ENCODE measurements at places on chromosomes 12 and 14.

- DNase-seq = no peak
These were observed 18.5 kb downstream of the TESC start for GRCh38 chr12:117080661-117081144.

- DNase-seq = no peak
These were observed 2.0 kb upstream of the EMP1 start for GRCh38 chr12:13194401-13195110.

DNA sequence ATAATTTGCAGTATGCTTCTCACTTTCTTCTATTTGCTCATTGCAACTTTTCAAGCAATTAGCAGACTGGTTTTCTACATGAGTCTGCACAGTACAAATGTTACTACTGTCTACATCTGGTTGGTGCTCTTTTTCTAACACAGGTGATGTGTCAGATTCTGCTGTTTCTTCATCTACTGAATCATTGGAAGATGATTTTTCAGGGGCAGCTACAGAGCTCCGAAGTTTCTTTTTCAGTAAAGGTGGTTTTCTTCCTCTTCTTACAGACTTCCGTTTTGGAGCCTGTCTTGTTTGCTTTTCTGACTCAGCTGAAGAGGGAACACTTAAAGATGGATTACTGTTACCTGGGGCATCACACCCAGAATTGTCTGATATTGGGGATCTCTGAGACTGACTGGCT lies 62.1 kb downstream of the SCAF11 start:
- DNase-seq = no peak

DNA sequence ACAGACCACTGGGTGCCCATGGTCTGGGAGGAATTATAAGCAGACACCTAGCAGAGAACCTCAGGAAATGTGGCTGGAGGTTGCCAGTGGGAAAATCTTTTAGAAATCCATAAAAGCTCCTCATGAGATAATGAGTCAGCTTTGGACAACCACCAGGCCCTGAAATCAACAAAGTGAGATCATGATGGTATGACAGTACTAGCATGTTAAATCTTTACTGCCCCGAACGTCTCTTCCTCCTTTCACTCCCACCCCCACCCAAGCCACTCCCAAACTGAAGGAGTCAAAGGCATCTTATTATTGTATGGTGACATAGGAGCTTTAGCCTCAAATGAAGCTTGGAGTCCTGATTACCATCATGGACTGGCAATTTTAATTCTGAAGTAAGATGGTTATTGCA lies 240.0 kb downstream of the DIO2 start:
- no peak for DNase-seq

- no peak for DNase-seq
These were observed 146.7 kb downstream of the ACSS3 start for GRCh38 chr12:81224626-81225025.

DNA sequence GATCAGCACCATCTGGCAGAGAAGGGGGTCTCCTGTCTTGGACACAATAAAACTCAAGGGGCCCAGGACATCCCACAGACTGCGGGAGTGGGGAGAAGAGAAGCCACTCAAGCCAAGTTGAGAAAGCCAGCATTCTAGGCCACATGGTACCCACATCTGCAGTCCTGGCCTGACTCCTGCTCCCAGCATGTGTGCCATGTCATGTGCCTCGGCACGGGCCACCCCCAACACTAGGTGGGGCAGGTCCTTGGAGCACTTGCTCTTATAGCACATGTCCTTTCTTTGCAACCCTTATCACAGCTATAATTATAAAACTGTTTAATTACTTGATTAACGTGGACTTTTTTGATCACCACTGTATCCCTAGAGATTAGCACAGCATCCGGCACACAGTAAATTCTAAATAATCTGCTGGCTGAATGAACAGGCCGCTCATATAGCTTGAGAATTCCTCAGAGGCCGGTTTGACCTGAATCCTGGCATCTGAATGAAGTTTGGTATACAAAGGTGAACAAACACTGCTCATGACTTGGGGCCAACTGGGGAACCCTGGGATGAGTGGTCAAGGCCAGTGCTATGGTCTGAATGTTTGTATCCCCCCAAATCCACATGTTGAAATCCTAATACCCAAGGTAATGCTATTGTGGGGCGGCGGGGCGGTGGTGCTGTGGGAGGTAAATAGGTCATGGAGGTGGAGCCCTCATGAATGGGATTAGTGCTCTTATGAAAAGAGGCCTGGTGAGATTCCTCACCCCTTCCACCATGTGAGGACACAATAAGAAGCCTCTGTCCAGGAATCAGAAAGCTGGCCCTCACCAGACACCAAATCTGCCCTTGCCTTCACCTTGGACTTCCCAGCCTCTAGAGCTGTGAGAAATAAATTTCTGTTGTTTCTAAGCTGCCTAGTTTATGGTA lies 6.6 kb downstream of the NCKAP5L start:
- DNase-seq = no peak

DNA sequence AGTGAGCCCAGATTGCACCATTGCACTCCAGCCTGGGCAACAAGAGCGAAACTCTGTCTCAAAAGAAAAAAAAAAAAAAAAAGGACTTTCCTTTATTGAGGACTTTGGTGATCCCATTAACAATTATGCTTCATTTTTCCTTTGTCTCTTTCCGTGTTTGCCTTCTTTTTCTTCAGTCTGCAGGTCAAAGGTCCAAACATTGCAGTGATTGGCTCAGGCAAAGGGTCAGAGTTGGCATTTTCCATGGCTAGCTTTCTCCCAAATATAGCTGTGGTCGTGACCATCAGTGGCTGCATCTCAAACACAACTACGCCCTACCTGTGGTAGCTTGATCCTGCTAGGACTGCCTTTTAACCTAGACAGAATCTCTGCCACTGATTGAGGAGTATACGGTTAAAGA lies 7.0 kb upstream of the DNAL1 start:
- no peak for DNase-seq

GRCh38 chr12:12443431-12443878 lies 86.6 kb downstream of the BORCS5 start:
- DNase-seq = no peak

- no peak for DNase-seq
These were observed 174.4 kb downstream of the TMEM121 start for GRCh38 chr14:105700622-105701288.
